ENCODE measurements at places on chromosomes 13 and 19. TPM values are rescaled to one million over a fixed set of nuclear protein-coding genes. Genes with fewer than 3 reads are reported as not detected.

DNA sequence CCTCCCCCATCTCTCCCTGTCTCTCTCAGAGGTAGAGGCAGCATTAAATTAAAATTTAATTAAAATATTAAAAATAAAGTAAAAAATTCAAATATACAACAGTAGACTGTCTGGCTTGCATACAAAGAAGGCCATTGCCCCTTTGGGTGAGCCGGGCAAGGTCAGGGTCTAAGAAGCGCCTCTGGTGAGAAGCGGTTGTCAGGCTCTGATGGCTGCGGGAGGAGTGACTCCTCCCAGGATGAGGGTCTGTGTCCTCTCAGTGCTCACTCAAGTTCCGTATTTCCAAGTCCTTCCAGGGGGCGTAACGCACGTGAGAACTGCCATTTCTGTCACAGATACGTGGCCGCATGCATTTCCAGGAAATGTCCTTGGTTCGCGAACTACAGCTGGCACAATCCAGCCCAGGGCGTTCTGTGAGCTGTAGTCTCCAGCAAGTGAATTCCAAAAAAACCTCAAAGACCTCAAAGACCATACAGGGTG is 737 bp upstream of the ZNF181 start:
- H3K36me3 ChIP-seq = peaks cover 10% of the 10 kb centered on the region
- peaks cover 19% of the 10 kb centered on the region for H3K4me1 ChIP-seq

GRCh38 chr13:23558675-23559536 is 11.3 kb upstream of the TNFRSF19 start:
- no peak for DNase-seq
- H3K4me3 ChIP-seq = peak overlapping the region; percentile 31
- H3K36me3 ChIP-seq = no peaks in the 10 kb centered on the region
- no peaks in the 10 kb centered on the region for H3K27me3 ChIP-seq
- H3K27ac ChIP-seq = peak overlapping the region; percentile 74

DNA sequence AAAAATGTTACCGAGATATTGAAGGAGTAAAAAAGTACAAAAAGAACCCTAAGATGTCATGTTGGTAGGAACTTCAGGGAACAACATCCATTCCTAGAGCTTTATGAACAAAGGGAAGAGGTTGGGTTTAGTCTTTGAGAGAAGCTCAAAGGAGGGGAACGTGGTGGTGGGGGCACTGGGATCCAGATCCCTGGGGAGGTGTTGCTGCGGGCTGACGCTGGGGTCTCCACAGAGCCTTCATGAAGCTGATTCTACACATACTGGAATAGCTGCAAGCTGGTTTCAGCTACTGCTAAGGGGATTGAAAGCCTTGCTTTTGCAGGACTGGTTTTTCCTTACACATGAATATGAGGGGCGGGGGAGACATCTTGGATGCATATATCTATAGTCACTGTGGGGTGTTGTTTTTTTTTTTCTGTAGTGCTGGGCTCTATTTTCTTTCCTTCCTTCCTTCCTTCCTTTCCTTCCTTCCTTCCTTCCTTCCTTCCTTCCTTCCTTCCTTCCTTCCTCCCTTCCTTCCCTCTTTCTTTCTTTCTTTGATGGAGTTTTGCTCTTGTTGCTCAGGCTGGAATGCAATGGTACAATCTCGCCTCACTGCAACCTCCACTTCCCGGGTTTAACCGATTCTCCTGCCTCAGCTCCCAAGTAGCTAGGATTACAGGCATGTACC is 6.5 kb upstream of the MZF1 start:
- no peaks in the 10 kb centered on the region for H3K27me3 ChIP-seq
- H3K4me1 ChIP-seq = peaks cover 25% of the 10 kb centered on the region
- no peak for DNase-seq
- H3K4me3 ChIP-seq = no peak overlapping the region
- peaks cover 29% of the 10 kb centered on the region for H3K36me3 ChIP-seq

DLL3 gene
- total RNA-seq = not detected

CCDC70 gene
- not detected for total RNA-seq

DNA sequence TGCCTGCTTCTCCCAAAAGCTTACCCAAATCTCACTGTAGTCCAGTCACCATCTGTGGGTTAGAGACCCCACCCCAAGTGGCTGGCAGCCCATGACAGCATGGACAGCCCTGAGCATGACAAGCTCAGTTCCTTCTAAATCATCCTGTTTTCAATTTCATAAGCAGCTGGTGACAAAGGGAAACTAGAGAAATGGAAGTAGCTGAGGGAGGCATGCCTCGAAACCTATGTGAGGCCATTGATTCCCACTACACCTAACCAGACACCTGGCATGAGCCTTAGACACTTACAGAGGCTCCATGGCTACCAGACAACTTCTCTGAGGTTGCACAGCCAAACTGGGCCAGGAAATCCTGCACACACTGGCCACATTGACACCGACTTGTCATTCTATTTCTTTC is 56.2 kb downstream of the ABCC4 start:
- H3K4me3 ChIP-seq = no peak overlapping the region
- no peaks in the 10 kb centered on the region for H3K27me3 ChIP-seq
- H3K27ac ChIP-seq = no peak overlapping the region
- H3K36me3 ChIP-seq = no peaks in the 10 kb centered on the region

CPAMD8 gene
- total RNA-seq = 21.0 TPM

DNA sequence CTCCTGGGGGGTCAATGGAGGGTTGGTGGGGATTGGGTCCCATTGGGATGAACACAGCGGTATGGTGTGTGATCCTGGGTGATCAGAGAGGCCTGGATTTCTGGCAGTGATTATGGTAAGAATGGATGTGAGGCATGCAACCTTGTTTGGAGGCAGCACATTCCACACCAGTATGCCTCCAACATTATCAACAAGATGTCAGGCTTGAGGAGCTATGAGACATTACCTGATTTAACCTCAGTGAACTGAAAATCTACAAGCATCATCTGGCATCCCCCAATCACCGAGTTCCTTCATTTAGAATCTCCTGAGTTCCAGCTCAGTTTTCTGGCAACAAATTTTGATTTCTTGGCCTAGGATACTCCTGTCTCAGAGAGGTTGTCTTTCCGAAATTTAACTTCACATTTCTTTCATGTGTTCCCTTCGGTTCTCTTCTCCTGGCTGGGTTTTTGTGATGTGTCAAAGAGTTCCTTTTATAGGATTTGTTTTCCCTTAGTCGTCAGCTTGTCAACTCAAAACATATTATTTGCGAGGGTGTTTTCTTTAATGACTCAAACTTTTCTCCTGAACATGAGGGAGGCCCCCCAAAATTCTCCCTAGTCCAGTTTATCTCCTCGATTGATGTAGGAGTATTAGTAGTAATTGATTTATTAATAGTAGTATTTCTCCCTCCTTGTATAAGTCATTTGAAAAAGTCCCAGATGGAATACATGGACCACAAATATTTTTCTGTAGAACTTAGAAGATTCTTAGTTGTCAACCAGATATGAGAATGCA is 56.0 kb upstream of the FLT1 start:
- H3K27ac ChIP-seq = no peak overlapping the region
- no peak for DNase-seq
- no peaks in the 10 kb centered on the region for H3K4me1 ChIP-seq
- H3K4me3 ChIP-seq = no peak overlapping the region
- H3K27me3 ChIP-seq = no peaks in the 10 kb centered on the region

DNA sequence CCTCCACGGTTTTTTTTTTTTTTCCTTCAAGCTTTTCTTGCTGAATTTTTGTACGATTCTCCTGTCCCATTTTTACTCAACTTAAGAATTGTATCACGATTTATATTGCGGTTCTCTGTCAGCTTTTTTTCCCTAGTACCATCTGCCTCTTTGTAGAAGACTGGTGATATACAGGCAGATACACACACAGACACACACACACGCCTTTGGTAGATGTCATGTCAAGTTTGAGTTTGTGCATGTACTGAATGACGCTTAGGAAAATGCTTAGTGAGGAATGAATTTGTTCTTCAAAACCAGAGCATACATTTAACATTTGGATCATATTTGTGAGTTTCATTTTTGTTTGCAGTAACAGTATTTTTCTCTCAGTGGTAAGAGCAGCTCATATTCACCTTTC is 82.0 kb upstream of the MBNL2 start:
- no peaks in the 10 kb centered on the region for H3K27me3 ChIP-seq
- H3K4me3 ChIP-seq = no peak overlapping the region
- no peaks in the 10 kb centered on the region for H3K36me3 ChIP-seq
- H3K27ac ChIP-seq = no peak overlapping the region
- H3K4me1 ChIP-seq = peaks cover 18% of the 10 kb centered on the region

GRCh38 chr13:74683411-74683810 is 549.2 kb upstream of the KLF12 start:
- H3K4me3 ChIP-seq = no peak overlapping the region
- H3K27me3 ChIP-seq = no peaks in the 10 kb centered on the region
- no peak for DNase-seq

OR4F17 gene
- not detected for total RNA-seq

SLITRK6 gene
- total RNA-seq = 1.3 TPM

DNA sequence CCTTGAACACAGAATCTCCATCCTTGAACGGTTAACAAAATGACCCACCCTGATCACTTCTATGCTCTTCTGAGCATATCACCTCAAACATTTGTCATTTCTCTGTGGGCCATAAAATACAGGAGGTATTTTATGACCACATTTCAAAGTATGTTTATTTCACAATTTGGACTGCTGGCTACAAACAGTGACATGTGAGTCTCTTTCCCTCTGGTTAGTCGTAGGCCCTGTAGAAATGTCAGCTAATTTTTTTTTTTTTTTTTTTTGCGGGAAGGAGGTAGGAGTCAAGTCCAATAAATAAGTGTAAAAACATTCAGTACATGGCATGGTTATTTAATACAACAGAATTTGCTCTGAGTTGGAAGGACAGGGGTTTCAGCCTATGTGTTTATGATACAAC is 70.7 kb downstream of the FOXO1 start:
- no peaks in the 10 kb centered on the region for H3K27me3 ChIP-seq
- peaks cover 96% of the 10 kb centered on the region for H3K4me1 ChIP-seq
- H3K27ac ChIP-seq = no peak overlapping the region
- DNase-seq = no peak
- no peaks in the 10 kb centered on the region for H3K36me3 ChIP-seq

- H3K27me3 ChIP-seq = no peaks in the 10 kb centered on the region
- no peak overlapping the region for H3K4me3 ChIP-seq
- no peak for DNase-seq
Observed at GRCh38 chr13:47555235-47555634, 445.8 kb downstream of the SUCLA2 start.

DNA sequence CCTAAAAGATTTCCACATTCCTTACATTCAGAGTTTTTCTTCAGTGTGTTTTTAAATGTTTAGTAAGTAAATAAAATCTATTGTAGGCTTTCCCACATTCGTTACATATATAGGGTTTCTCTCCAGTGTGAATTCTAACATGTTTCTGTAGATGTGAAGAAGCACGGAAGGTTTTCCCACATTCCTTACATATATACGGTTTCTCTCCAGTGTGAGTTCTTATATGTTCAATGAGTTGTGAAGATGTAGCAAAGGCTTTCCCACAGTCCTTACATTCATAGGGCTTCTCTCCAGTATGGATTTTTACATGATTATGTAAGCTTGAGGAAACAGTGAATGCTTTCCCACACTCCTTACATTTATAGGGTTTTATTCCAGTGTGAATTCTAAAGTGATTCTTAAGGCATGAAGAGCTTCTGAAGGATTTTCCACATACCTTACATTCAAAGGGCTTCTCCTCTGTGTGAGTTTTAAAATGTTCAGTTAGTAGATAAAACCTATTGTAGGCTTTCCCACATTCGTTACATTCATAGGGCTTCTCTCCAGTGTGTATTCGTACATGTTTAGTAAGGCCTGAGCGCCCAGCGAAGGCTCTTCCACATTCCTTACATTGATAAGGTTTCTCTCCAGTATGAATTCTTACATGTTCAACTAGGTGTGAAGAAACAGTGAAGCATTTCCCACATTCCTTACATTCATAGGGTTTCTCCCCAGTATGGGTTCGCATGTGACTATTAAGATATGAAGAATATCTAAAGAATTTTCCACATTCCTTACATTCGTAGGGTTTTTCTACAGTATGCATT is 18.2 kb downstream of the ZNF121 start:
- no peaks in the 10 kb centered on the region for H3K27me3 ChIP-seq
- peaks cover 85% of the 10 kb centered on the region for H3K36me3 ChIP-seq
- no peaks in the 10 kb centered on the region for H3K4me1 ChIP-seq
- no peak overlapping the region for H3K27ac ChIP-seq
- peak overlapping the region; percentile 3 for H3K4me3 ChIP-seq

GRCh38 chr13:96816261-96816660 is 178.0 kb downstream of the OXGR1 start:
- DNase-seq = no peak
- H3K36me3 ChIP-seq = no peaks in the 10 kb centered on the region
- peaks cover 7% of the 10 kb centered on the region for H3K4me1 ChIP-seq
- H3K27ac ChIP-seq = no peak overlapping the region
- no peaks in the 10 kb centered on the region for H3K27me3 ChIP-seq

- DNase-seq = no peak
- no peak overlapping the region for H3K4me3 ChIP-seq
- H3K27ac ChIP-seq = no peak overlapping the region
- H3K4me1 ChIP-seq = peaks cover 7% of the 10 kb centered on the region
- H3K27me3 ChIP-seq = no peaks in the 10 kb centered on the region
- H3K36me3 ChIP-seq = peaks cover 66% of the 10 kb centered on the region
Observed at GRCh38 chr19:53079313-53079924, 23.8 kb downstream of the ZNF160 start.

DNA sequence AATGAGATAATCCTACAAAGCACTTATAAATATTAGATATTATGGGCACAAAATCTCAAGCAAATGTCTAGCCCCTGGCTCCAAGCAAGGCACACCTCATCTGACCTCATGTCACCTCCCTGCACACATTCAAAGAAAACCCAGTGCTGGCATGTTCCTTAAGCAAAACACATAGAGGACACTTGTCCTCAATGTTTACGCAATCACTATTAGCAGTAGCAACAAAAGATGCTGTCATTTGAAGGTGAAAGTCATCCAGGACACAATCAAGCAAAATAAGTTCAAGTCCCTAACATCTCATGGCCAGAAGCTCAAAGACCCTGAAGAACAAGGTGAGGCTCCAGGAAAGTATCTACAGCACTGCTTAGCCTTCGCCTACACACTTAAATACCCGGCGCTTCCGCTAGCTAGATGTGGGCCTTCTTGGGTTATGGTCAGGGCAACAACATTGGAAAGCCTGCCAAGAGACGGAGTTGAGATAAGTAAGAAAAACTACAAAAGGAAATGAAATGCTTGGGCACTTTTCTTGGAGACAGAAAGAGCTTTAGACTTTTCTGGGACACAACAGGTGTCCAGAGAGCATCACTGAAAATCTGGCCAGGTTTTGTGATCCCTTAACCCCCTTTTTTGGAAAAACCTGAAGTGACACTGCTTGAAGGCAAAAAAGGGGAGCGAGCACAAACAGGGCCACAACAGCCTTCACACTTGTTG is 85.7 kb downstream of the FOXO1 start:
- no peak overlapping the region for H3K27ac ChIP-seq
- H3K4me1 ChIP-seq = peaks cover 59% of the 10 kb centered on the region
- H3K4me3 ChIP-seq = no peak overlapping the region
- no peaks in the 10 kb centered on the region for H3K27me3 ChIP-seq
- DNase-seq = peak; percentile 80
- H3K36me3 ChIP-seq = no peaks in the 10 kb centered on the region

DNA sequence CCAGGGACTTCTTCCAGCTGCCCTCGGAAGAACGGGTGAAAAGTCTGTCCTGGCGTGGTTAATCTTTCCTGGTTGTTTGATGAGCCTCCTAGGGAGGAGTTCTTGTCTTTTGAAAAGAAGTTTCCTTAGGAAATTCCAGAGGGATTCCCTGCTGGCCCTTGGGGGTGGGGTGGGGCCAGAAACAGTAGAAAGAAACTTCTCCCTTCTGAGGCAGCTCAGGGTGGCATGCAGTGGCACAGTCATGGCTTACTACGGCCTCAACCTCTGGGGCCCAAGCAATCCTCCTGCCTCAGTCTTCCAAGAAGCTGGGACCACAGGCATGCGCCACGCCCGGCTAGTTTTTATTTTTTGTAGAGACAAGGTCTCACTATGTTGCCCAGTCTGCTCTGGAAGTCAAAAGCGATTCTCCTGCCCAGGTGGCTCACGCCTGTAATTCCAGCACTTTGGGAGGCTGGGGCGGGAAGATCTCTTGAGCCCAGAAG is 1.5 kb downstream of the ZNF101 start:
- DNase-seq = no peak
- H3K36me3 ChIP-seq = peaks cover 14% of the 10 kb centered on the region
- no peaks in the 10 kb centered on the region for H3K27me3 ChIP-seq
